ENCODE measurements at places on chromosomes 4 and X.

- H3K4me1 ChIP-seq: no peaks in the 10 kb centered on the region
- H3K4me3 ChIP-seq: no peak overlapping the region
- H3K36me3 ChIP-seq: no peaks in the 10 kb centered on the region
- H3K27ac ChIP-seq: no peak overlapping the region
- no peak for DNase-seq
Observed at GRCh38 chr4:172143605-172144314, 330.6 kb downstream of the GALNTL6 start.

GRCh38 chr4:139844459-139845036, 178.9 kb downstream of the MGST2 start:
- peaks cover 11% of the 10 kb centered on the region for H3K27me3 ChIP-seq
- peaks cover 4% of the 10 kb centered on the region for H3K4me1 ChIP-seq
- no peak overlapping the region for H3K4me3 ChIP-seq
- H3K36me3 ChIP-seq: no peaks in the 10 kb centered on the region
- DNase-seq: peak; percentile 8

DNA sequence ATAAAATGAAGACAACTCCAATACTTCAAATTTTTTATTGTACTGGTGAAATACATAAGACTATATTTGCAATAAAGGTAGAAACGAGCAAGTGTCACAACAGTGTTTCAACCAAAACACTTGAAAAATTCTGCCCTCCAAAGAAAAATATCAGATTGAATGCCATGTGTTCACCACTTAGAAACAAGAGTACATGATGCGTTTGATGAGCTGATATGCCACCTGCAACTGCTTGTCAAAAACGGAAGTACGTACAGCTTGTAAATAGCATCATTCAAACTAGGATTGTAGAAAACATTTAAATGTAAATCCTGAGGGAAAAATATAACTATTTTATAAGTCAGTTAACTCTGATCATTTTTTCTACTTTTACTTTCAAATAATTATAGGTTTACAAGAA, 276.1 kb downstream of the ANTXR2 start:
- H3K27me3 ChIP-seq: peaks cover 4% of the 10 kb centered on the region
- no peaks in the 10 kb centered on the region for H3K4me1 ChIP-seq
- no peak overlapping the region for H3K4me3 ChIP-seq
- no peak overlapping the region for H3K27ac ChIP-seq
- H3K36me3 ChIP-seq: no peaks in the 10 kb centered on the region
- DNase-seq: no peak

DNA sequence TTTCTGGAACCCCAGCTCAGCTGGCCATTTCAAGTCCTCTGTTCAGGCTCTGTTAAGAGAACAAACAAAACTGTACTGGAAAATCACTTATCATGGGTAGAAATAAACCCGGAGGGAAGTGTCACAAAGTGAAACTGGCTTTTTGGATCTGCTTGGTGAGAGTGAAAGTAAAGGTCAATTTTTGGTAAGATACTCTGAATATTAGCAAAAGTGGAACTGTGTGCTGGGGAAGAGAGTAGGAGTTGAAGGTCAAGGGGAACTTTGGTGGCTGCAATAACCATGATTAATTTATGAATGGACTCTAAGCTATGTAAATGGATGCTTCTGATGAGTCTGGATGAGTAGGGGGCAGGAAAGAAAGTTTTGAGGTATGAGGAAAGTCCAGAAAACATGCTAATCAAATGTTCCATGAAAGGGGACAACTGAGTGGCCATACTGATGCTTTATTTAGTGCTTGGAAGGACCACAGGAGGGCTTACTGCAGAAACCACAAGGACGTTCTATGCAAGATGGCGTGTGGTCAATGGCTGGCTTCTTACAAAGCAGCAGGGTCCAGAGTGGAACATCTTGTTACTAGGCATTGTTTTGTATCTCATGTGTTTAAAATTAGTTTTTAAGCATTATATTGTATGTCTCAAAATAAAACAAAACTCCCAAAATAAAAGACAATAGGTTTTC, 36.8 kb upstream of the TNIP3 start:
- H3K27ac ChIP-seq: peak overlapping the region; percentile 19
- DNase-seq: no peak
- no peaks in the 10 kb centered on the region for H3K36me3 ChIP-seq
- H3K4me1 ChIP-seq: peaks cover 33% of the 10 kb centered on the region

- no peak overlapping the region for H3K4me3 ChIP-seq
- no peaks in the 10 kb centered on the region for H3K4me1 ChIP-seq
- H3K27me3 ChIP-seq: no peaks in the 10 kb centered on the region
- no peak overlapping the region for H3K27ac ChIP-seq
Observed at GRCh38 chr4:100986360-100986868, 360.9 kb downstream of the PPP3CA start.

GRCh38 chr4:10151182-10151581, 34.6 kb upstream of the WDR1 start:
- no peak for DNase-seq
- H3K27ac ChIP-seq: no peak overlapping the region
- no peaks in the 10 kb centered on the region for H3K36me3 ChIP-seq

GRCh38 chr4:156472624-156473023, 499.0 kb downstream of the PDGFC start:
- no peak overlapping the region for H3K4me3 ChIP-seq
- no peak for DNase-seq
- no peaks in the 10 kb centered on the region for H3K36me3 ChIP-seq
- no peaks in the 10 kb centered on the region for H3K4me1 ChIP-seq

- H3K36me3 ChIP-seq: no peaks in the 10 kb centered on the region
- H3K27me3 ChIP-seq: peaks cover 20% of the 10 kb centered on the region
- H3K27ac ChIP-seq: no peak overlapping the region
- no peak for DNase-seq
- no peaks in the 10 kb centered on the region for H3K4me1 ChIP-seq
- no peak overlapping the region for H3K4me3 ChIP-seq
Observed at GRCh38 chr4:76623217-76624045, 188.4 kb downstream of the SHROOM3 start.

- H3K4me3 ChIP-seq: no peak overlapping the region
- H3K4me1 ChIP-seq: no peaks in the 10 kb centered on the region
- peaks cover 3% of the 10 kb centered on the region for H3K27me3 ChIP-seq
Observed at GRCh38 chrX:72088761-72089160, 43.0 kb downstream of the RTL5 start.

GRCh38 chr4:182643801-182644682, 273.1 kb downstream of the DCTD start:
- no peak for DNase-seq
- H3K4me3 ChIP-seq: no peak overlapping the region
- H3K27ac ChIP-seq: no peak overlapping the region
- no peaks in the 10 kb centered on the region for H3K4me1 ChIP-seq

GRCh38 chrX:11100281-11101035, 10.7 kb upstream of the HCCS start:
- H3K4me3 ChIP-seq: no peak overlapping the region
- peaks cover 2% of the 10 kb centered on the region for H3K36me3 ChIP-seq
- H3K27ac ChIP-seq: no peak overlapping the region
- no peaks in the 10 kb centered on the region for H3K27me3 ChIP-seq

GRCh38 chr4:158316264-158316663, 106.0 kb downstream of the TMEM144 start:
- peaks cover 4% of the 10 kb centered on the region for H3K27me3 ChIP-seq
- no peaks in the 10 kb centered on the region for H3K4me1 ChIP-seq
- no peaks in the 10 kb centered on the region for H3K36me3 ChIP-seq
- H3K4me3 ChIP-seq: no peak overlapping the region
- H3K27ac ChIP-seq: no peak overlapping the region

GRCh38 chrX:34437586-34437985, 219.5 kb downstream of the TMEM47 start:
- H3K27ac ChIP-seq: no peak overlapping the region
- no peaks in the 10 kb centered on the region for H3K4me1 ChIP-seq
- DNase-seq: no peak
- no peak overlapping the region for H3K4me3 ChIP-seq

DNA sequence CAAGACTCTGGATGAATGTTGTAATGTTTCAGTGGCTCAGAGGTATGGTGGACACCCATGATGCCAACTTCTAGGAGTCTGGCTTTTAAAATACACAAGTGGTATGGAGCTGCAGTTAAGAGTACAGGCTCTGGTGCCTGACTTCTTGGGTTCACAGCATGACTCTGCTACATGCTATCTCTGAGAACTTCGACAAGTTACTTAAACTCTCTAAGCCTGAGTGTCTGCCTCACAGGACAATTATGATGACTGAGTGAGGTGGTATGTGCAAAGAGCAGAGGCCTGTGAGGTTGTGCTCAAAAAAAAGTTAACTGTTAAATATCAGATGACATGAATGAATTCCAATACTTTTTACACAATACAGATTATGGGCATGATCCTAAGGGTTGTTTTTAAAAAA, 90.9 kb upstream of the SRD5A3 start:
- no peak overlapping the region for H3K4me3 ChIP-seq
- no peak overlapping the region for H3K27ac ChIP-seq
- peaks cover 14% of the 10 kb centered on the region for H3K27me3 ChIP-seq

GRCh38 chrX:109389917-109390316, 92.0 kb downstream of the GUCY2F start:
- no peaks in the 10 kb centered on the region for H3K36me3 ChIP-seq
- H3K27me3 ChIP-seq: peaks cover 3% of the 10 kb centered on the region
- no peak for DNase-seq
- no peaks in the 10 kb centered on the region for H3K4me1 ChIP-seq

DNA sequence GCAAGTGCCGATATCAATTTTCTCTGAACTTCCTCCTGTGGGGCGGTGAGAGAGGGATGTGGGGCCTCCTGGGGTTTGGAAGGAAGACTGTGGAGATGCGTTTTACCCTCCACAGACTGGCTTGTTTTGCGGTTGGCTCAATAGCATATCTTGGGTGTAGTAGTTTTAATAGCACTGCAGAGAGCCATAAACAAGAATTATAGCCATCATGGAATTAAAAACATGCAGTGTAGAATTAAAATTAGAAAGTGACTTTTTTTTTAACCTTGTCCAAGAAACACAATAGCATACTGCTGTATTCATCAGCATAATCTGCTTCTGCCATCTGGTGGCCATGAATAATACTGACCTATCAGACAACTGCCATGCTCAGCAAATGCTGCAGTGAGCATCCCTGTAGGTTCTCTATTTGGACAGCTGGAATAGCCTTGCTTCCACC, 47.3 kb upstream of the SCML1 start:
- H3K4me1 ChIP-seq: peaks cover 4% of the 10 kb centered on the region
- no peak overlapping the region for H3K4me3 ChIP-seq
- no peak overlapping the region for H3K27ac ChIP-seq
- peak; percentile 53 for DNase-seq
- H3K36me3 ChIP-seq: no peaks in the 10 kb centered on the region
- peaks cover 1% of the 10 kb centered on the region for H3K27me3 ChIP-seq

- H3K36me3 ChIP-seq: peaks cover 18% of the 10 kb centered on the region
- peaks cover 14% of the 10 kb centered on the region for H3K4me1 ChIP-seq
- no peak overlapping the region for H3K27ac ChIP-seq
- H3K27me3 ChIP-seq: peaks cover 3% of the 10 kb centered on the region
- no peak for DNase-seq
- no peak overlapping the region for H3K4me3 ChIP-seq
Observed at GRCh38 chrX:70168238-70169188, 8.8 kb upstream of the DGAT2L6 start.

DNA sequence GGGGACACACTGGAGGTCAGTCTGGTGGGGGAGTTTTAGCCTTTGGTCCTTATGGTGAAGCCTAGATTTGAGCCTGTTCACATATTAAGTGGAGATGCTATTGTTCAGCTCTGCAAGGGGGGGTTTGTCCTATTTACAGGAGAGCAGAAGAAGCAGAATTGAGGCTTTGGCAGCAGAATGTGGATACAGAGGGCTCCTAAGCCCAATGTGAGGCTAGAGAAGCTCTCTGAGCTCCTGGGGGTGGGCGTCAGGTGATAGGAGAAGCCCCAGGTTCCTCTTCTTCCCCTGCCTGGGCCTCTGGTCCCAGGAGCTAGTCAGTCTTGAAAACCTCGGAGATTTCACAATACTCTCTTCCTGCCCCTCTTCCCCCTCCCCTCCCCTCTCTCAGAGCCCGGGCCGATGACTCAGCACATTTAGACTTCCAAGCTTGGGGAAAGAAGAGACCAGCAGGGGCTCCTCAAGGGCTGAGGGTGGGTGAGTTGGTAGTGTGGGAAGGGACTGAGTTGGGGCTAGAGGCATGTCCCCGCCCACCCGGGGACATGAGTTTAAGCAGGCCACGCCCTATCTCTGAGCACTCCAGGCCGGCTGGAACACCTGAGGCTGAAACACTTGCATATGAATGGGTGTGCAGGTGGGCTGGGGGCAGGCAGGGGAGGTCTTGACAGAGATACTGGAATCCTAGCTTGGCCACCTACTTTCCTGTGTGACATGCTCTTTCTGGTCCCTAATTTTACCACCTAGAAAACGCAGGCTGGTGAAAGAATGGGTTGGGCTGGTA, 3.4 kb downstream of the TFE3 start:
- peaks cover 41% of the 10 kb centered on the region for H3K4me1 ChIP-seq
- peak; percentile 67 for DNase-seq
- H3K36me3 ChIP-seq: peaks cover 19% of the 10 kb centered on the region

DNA sequence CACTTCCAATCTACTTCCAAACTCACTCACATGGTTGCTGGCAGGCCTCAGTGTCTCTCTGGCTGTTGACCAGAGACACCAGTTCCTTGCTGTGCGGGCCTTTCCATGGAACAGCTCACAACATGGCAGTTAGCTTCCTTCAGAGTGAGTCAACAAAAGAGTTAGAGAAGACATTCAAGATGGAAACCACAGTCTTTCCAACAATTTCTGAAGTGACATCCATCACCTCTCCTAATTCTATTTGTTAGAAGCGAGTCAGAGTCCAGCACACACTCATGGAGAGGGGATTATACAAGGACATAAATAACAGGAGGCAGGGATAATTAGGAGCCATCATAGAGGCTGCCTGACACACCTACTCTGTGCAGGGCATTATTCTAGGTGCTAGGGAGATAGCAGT, 62.5 kb upstream of the TMEM164 start:
- no peak overlapping the region for H3K27ac ChIP-seq
- H3K4me1 ChIP-seq: no peaks in the 10 kb centered on the region
- H3K4me3 ChIP-seq: no peak overlapping the region
- no peaks in the 10 kb centered on the region for H3K36me3 ChIP-seq
- no peaks in the 10 kb centered on the region for H3K27me3 ChIP-seq

- no peak overlapping the region for H3K4me3 ChIP-seq
- no peaks in the 10 kb centered on the region for H3K4me1 ChIP-seq
- H3K36me3 ChIP-seq: no peaks in the 10 kb centered on the region
- no peak for DNase-seq
- H3K27ac ChIP-seq: no peak overlapping the region
- H3K27me3 ChIP-seq: no peaks in the 10 kb centered on the region
Observed at GRCh38 chrX:152072236-152072635, 66.1 kb downstream of the MAGEA10 start.

GRCh38 chrX:75230296-75230695, 43.6 kb upstream of the UPRT start:
- no peak overlapping the region for H3K4me3 ChIP-seq
- no peaks in the 10 kb centered on the region for H3K36me3 ChIP-seq
- no peak overlapping the region for H3K27ac ChIP-seq
- peaks cover 4% of the 10 kb centered on the region for H3K4me1 ChIP-seq
- no peak for DNase-seq

GRCh38 chr4:47566969-47567368, 81.9 kb downstream of the ATP10D start:
- H3K27ac ChIP-seq: no peak overlapping the region
- peaks cover 2% of the 10 kb centered on the region for H3K27me3 ChIP-seq
- H3K36me3 ChIP-seq: no peaks in the 10 kb centered on the region

- no peaks in the 10 kb centered on the region for H3K27me3 ChIP-seq
- H3K27ac ChIP-seq: no peak overlapping the region
- H3K36me3 ChIP-seq: peaks cover 22% of the 10 kb centered on the region
Observed at GRCh38 chr4:185334326-185334725, 61.4 kb downstream of the LRP2BP start.
